HS-27A (cell line): ENCODE measurements at places on chromosomes 13 and 19.

- no peak for DNase-seq
Measured at GRCh38 chr13:76019421-76020044, 383.4 kb downstream of the LMO7 start.

- no peak for DNase-seq
Measured at GRCh38 chr13:50358231-50359040, 343.2 kb downstream of the KCNRG start.

GRCh38 chr19:47428177-47428894 lies 9.0 kb upstream of the MEIS3 start:
- peak; percentile 100 for DNase-seq

GRCh38 chr19:30670562-30671366 lies 298.6 kb downstream of the ZNF536 start:
- DNase-seq, result no peak

DNA sequence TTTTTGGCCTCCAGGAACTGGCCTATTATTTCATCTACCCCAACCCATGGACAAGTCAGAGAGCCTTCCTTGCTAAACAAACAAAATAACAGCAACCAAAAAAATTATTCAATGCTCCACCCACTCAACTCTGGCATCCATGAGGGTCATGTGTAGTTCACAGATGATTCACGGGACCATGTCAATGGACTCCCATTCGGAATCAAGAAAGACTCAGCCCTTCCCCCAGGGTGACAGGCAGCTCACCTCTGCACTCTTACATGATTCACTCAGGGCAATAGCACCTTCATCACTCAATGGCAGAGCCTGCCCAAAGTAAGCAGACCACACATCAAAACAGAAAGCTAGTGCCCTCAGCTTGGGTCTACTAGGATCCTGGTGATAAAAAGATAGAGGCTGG lies 14.3 kb upstream of the SCEL start:
- no peak for DNase-seq

DNA sequence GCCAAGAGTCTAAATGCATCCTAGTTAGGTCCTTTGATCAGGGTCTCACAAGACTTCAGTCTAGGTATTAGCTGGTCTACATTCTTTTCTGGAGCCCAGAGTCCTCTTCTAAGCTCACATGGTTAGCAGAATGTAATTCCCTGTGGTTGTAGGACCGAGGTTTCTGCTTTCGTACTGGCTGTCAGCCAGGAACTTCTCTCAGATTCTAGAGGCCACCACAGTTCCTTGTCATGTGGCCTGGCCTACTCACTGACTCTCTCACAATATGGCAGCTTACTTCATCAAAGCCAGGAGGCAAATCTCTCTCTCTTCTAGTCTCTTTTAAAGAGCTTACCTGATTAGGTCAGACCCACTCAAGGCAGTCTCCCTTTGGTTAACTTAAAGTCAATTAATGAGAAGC lies 82.9 kb downstream of the POU4F1 start:
- DNase-seq, result no peak

DNA sequence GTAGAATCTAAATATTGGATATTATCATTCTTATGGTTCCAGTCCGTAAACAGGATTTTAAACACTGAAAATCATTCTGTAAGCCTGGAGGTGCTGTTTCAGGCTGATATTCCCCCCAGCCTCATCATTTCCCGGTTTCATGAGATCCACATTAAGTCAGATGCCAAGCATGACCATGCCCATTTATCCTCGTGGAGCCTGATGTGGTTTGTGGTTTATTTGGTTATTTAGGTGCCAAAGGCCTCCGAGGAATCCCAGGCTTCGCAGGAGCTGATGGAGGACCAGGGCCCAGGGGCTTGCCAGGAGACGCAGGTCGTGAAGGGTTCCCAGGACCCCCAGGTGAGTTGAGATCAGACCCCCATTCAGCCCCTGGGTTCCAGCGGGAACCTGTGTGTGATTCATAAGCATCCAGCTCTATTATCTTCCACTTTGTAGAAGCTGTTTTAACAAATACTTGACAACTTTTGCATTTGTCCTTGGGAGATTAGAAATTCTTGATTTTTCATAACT lies 92.5 kb downstream of the RAB20 start:
- DNase-seq, result no peak

GRCh38 chr19:14369399-14370168 lies 11.7 kb upstream of the ADGRE5 start:
- DNase-seq, result no peak

DNA sequence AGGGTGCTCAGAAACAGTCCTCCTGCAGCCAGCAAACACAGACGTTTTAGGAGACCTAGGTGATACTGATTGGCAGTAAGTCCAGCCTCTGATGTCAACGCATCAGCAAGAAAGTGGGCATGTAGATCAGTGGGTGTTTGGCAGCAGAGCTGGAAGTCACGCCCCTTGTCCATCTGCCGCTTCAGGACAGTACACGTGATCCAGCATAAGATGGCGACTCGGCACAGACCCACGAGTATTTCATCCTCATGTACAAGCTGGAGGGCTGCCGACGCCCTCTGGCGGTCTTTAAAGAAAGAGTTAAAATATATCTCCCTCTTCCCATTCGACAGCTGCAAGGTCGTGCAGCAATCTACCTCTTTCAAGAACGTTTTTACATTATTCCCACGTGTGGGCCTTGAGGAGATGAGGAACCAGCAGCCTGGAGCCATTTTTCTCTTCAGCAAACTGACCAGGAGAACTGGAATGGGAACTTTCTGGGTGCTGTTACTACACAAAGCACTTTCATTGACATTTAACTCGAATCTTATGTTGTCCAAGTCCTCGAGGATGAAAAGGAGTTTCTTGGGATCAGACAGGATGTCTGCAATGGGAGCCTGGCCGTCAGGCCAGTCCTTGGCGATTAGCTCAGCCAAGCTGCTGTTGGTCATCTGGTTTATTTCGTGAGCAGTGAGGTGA lies 22.3 kb downstream of the NLRP11 start:
- DNase-seq, result peak; percentile 48

DNA sequence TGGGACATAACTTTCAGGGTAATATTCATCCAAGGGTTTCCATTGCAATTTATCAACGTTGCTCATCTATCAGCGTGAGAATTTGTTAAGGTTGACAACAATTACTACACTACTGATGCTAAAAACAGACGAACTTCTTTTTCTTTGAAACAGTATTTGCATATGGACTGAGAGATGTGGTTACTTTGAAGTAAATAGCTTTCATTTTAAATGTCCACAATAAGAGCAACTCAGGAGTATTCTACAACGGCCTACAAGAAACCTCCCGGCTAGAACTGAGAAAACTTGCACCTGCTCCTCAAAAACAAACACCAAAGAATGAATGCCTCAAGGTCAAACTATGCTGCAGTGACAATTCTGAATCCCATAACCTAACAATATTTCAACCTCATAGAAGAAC lies 238.4 kb downstream of the IRS2 start:
- no peak for DNase-seq

DNA sequence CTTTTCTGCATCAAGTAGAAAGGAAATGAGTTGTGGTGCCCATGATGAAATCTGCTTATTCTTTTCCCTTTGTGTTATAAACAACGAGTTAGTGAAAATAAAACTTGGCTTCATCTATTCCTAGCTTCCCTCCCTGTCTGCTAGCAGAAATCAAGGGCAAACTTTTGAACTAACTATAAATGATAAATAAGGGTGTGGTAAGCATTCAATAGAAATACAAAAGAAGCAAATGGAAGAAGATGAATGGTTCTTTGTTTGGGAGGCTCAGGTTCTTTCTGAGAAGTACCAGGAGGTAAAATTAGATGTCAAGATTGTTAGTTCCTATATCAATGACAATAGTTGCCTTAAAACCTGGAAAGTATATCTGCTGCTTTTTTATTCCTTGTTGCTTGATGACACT lies 275.3 kb upstream of the PRR20A start:
- DNase-seq, result no peak

GRCh38 chr19:46728208-46728607 lies 11.3 kb upstream of the PRKD2 start:
- no peak for DNase-seq

GRCh38 chr19:19145684-19146608 lies 7.7 kb upstream of the TMEM161A start:
- DNase-seq, result peak; percentile 5

GRCh38 chr13:99469041-99469440 lies 32.2 kb upstream of the TM9SF2 start:
- no peak for DNase-seq

DNA sequence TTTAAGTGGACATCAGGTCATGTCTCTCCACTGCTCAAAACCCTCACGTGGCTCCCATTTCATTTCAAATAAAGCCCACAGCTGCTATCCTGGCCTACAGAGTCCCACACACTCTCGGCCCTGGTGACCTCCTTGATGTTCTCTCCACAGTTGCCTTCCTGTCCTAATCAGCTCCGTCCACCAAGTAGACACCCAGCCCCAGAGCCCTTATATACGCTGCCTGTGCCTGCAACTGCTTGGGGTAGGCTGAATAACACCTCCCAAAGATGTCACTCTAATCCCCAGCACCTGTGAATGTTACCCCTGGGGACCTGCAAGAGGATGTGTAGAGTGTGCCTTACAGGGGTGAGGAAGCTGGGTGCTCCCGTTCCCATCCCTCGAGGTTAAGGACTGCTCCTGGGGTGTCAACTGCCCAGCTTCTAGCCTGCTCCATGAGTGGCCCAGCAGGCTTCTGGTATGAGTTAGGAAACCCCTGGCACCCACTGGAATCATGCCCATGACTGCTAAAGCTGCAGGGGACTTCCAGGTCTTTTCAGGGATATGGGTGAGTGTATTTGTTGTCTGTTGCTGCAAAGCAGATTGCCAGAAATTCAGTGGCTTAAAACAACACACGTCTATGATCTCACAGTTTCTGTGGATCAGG lies 6.0 kb downstream of the FAM187B start:
- no peak for DNase-seq

DNA sequence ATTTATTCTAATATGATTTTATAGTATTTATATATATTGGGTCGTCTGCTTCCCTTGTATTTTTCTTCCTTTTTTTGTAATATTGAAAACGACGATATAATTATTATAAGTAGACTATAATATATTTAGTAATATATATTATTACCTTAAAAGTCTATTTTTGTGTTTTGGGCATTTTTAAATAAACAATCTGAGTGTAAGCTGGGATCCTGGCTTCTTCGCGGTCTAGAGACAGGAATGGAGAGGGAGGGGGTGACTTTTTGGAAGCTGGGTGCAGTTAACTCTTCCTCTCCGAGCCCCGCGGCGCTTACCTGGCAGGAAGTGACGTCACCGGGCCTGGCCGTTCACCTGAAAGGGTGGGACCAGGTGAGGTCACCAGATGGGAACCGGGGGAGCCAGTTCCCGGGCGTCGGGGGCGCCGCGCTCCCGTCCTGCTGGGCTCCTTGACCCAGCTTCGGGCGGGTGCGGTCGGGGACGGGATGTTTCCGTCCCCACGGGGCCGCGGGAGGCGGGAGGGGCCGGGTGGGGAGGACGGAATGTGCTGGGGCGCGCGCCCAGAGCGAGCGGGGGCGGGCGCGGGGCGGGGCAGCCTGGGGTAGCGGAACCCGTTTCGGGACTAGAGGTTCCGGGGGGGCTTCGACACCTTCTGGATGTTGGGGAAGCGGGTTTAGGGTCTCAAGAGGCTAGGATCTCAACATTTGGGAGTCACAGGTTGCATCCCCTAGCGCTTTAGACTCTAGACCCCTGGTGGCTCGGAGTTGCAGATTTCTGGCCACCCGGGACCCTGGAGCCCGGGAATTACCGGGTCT lies 2.8 kb downstream of the ZFP36 start:
- DNase-seq, result no peak

DNA sequence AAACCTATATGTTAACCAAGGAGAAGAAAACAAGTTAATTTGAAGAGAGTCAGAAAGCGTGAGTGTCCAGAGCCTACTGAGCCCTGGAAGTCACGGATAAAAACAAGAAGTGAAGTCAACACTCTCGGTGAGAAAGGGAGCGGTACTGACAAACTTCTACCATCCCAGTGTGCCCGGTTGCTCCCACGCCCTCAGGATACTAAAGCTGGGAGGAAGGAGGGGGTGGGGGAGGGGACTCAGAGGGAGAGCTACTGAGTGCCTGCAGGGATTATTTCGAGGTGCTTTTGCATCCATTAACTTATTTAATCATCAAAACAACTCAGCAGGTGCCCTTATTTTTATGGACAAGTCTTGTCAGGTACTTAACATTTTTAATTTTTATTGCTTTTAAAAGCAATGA lies 166.2 kb downstream of the ZIC5 start:
- no peak for DNase-seq

GRCh38 chr19:4140237-4140711 lies 13.2 kb upstream of the CREB3L3 start:
- DNase-seq, result no peak

- no peak for DNase-seq
Measured at GRCh38 chr13:50794226-50794625, 49.3 kb downstream of the DLEU7 start.

DNA sequence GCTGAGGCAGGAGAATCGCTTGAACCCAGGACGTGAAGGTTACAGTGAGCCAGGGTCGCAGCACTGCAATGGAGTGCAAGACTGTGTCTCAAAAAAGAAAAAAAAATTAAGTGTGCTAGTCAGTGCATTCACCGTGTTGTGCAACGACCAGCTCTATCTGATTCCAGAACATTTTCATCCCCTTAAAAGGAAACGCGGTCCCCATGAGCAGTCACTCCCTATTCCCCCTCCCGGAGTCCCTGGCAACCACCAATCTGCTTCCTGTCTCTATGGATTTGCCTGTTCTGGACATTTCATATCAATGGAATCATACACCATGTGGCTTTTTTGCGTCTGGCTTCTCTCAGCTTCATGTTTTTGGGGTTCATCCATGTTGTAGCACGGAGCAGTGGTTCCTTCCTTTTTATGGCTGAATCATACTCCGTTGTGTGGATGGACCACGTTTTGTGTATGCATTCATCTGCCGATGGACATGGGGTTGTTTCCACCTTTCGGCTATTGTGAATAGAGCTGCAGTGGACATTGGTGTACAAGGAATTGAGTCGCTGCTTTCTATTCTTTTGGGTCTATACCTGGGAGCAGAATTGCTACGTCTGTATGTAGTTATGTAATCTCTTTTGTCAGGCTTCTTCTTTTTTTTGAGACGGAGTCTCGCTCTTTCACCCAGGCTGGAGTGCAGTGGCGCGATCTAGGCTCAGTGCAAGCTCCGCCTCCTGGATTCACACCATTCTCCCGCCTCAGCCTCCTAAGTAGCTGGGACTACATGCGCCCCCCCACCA lies 19.8 kb downstream of the MYO9B start:
- DNase-seq, result no peak

GRCh38 chr13:33940898-33941297 lies 122.9 kb downstream of the RFC3 start:
- DNase-seq, result no peak

GRCh38 chr19:16893686-16893989 lies 4.8 kb downstream of the F2RL3 start:
- no peak for DNase-seq

DNA sequence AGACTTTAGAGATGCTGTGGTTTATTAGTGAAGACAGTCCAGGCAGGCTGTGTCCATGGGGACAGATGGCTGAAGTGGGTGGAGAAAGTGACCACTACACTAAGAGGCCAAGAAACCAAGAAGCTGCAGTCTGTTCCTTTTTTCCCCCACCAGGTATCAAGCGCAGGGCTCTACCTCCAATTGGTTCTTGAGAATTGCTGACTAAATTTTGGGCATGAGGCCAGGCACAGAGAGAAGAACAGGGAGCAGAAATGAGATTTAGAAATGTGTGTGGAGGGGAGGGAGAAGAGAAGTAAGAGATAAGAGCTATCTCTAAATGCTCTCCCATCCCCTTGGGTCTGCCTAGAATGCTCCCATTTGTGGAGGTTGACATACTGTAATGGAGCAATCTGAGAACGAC lies 12.3 kb upstream of the CYSLTR2 start:
- DNase-seq, result no peak
